ENCODE measurements at places on chromosomes 7 and 10. TPM values are rescaled to one million over a fixed set of nuclear protein-coding genes. Genes with fewer than 3 reads are reported as not detected.

GRCh38 chr7:157160433-157160832, 21.7 kb downstream of the UBE3C start:
- DNase-seq = no peak
- H3K4me3 ChIP-seq = no peak overlapping the region
- H3K36me3 ChIP-seq = no peaks in the 10 kb centered on the region
- H3K27ac ChIP-seq = no peak overlapping the region
- H3K27me3 ChIP-seq = no peaks in the 10 kb centered on the region

The UNC5B gene
- 31.2 TPM for total RNA-seq

GRCh38 chr7:128919881-128920799, 9.6 kb upstream of the KCP start:
- H3K27me3 ChIP-seq = peaks cover 37% of the 10 kb centered on the region
- no peak overlapping the region for H3K4me3 ChIP-seq
- H3K4me1 ChIP-seq = no peaks in the 10 kb centered on the region
- H3K36me3 ChIP-seq = no peaks in the 10 kb centered on the region

DNA sequence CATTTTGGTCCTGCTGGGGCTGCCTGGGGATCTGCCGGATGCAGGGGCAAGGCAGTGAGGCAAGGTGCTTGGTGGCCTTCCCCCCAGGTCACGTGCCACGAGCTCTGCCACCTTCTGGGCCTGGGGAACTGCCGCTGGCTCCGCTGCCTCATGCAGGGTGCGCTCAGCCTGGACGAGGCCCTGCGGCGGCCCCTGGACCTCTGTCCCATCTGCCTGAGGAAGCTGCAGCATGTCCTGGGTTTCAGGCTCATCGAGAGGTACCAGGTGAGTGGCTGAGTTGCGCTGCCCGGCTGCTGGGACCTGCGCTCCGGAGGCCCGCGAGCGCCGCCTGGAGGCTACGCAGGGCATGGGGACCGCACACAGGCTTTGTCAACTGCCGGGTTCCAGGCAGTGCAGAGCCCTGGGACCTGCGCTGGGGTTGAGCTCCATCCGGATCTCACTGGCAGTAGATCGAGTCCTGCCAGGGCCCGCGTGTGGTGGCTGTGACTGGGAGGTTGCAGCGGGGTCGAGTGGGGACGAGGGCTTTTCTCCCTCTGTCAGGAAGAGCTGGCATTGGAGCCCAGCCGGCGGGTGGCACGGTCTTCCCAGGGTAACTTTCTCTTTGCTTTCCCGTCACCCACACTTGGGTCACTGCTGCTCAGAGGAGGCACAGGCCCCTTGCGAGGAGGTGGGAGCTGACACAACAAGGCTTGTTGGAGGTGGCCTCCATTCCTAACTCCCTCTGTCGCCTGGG, 21.7 kb downstream of the AMZ1 start:
- peak; percentile 93 for DNase-seq
- H3K36me3 ChIP-seq = no peaks in the 10 kb centered on the region
- H3K4me3 ChIP-seq = no peak overlapping the region
- no peaks in the 10 kb centered on the region for H3K4me1 ChIP-seq

GRCh38 chr7:140923358-140924006, 1.2 kb downstream of the BRAF start:
- peak; percentile 27 for DNase-seq
- no peaks in the 10 kb centered on the region for H3K27me3 ChIP-seq
- H3K4me3 ChIP-seq = peak overlapping the region; percentile 67
- peak overlapping the region; percentile 95 for H3K27ac ChIP-seq
- H3K4me1 ChIP-seq = peaks cover 20% of the 10 kb centered on the region
- H3K36me3 ChIP-seq = no peaks in the 10 kb centered on the region

- no peak for DNase-seq
- H3K27ac ChIP-seq = no peak overlapping the region
- H3K36me3 ChIP-seq = no peaks in the 10 kb centered on the region
- no peaks in the 10 kb centered on the region for H3K27me3 ChIP-seq
- no peaks in the 10 kb centered on the region for H3K4me1 ChIP-seq
Measured at GRCh38 chr10:131090761-131091661, 220.5 kb downstream of the TCERG1L start.

GRCh38 chr10:108685863-108686531, 1237.3 kb downstream of the XPNPEP1 start:
- H3K4me3 ChIP-seq = no peak overlapping the region
- DNase-seq = peak; percentile 24
- H3K27me3 ChIP-seq = no peaks in the 10 kb centered on the region

The SFTPA1 gene
- not detected for total RNA-seq

DNA sequence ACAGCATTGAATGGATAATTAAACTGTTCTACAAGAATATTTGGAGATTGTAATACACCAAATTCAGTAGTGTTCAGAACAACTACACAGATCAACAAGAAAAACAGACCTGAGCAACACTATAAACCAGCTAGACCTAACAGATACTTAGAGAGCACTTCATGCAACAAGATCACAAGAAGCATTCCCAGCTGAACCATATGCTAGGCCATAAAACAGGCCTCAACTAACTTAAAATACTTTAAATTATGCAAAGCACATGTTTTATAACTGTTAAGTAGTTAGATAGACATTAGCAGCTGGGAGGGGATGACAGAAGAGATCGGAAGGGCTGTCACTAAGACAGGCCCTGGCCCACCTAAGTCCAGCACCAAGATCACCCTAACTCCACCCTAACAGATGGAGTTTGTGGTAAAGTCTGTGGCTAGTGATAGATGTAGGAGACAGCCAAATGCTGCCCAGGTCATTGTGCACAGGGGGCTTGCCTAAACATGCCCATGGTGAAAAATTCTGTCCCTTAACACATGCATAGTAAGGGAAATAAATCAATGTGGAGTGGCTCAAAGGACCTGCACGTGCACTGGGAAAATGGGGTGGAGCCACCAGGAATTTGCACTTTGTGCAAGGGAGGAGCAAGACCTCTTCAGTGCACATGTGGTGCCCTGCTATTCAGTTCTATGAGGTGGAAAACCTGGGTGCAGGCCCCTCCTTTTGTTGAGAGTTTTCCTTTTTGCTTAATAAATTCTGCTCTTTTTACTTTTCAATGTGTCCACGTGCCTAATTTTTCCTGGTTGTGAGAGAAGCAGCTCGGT, 567.8 kb upstream of the NRG3 start:
- H3K4me1 ChIP-seq = no peaks in the 10 kb centered on the region
- no peak overlapping the region for H3K4me3 ChIP-seq
- no peaks in the 10 kb centered on the region for H3K36me3 ChIP-seq
- H3K27ac ChIP-seq = no peak overlapping the region
- H3K27me3 ChIP-seq = no peaks in the 10 kb centered on the region
